Hematopoietic multipotent progenitor cell treated with erythropoietin and hydrocortisone succinate and interleukin-3 and kit ligand, for 4 days (in vitro differentiated cells): ENCODE measurements at places on chromosomes 16 and 17.

GRCh38 chr17:42655528-42655927 is 3.6 kb upstream of the TUBG2 start:
- DNase-seq: no peak

- no peak for DNase-seq
Observed at GRCh38 chr17:7835814-7836595, 2.0 kb downstream of the KDM6B start.

DNA sequence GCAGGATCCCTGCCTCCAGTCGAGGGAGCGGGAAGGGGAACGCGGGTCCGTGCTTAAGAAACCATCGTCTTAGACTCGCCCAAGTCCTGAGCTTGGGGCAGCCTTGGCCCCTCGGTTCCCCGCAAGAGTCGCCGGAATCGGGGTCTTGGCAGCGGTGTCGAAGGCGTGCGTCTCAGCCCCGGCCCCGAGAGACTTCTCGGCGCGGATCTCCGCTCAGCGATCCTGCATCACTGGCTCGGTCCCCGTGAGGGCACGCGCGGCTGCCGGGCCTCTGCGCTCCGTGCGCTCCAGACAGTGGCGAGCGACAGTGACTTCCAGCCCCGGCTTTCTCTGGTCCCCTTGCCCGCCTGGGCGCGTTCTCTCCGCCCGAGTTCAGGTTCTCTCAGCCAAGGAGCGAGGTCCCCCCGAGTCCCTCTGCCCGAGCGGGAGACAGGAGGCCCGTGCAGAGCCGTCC is 380 bp downstream of the HS3ST3A1 start:
- peak; percentile 13 for DNase-seq

DNA sequence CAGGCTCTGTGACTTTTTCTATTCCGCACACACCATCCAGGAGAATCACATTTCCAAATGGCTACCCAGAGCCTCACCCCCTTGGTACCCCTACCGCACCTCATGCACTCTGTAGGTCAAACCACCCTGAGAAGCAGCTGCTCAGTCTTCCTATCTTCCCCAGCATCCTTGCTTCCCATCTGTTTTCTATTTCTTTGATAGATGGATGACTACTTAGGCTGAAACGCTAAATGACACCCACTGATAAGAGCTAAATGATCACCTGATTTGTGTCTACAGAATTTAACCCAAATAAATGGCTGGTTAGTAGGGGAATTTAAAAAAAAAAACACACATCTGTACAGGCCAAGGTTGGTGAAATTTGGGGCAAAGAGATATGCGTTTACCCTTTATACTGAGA is 17.6 kb upstream of the COX10 start:
- DNase-seq: no peak

GRCh38 chr17:74325743-74326379 is at the start of gene KIF19:
TSS of gene KIF19 (plus strand) at chr17:74326226. CDS start at chr17:74326350, 124 bp downstream.
- DNase-seq: peak; percentile 80

DNA sequence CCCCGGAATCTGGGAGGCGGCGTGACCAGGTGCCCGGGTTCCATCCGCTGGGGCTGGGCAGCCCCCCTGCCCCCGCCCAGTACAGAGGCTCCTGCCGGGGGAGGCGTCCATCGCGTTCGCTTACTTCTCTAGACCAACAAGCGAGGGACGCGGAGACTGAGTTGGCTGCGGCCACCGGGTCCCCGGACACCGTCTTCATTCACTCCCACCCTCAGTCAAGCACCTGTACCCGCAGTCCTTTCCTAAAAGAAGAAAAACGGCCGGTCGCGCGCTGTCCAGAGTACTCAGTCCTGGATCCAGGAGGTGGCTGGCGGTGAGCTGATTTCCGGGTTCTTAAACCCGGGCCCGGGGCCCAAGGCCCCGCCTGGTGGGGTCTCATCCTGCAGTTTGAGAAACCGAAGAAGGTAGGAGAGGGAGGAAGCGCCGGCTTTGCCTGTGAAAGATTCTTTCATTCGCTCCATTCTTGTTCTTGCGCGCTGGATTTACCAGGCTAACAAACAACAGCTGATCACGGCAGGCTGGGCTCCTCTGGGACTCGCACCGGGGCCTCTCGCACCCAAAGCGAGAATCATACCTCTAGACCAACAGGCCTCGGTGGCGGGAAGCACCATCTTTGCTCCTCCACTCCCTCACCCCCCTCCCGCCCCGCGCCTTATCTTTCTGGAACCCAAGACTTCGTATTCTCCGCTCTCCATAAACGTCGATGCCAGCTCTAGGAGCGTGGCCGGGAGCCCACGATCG is 17.4 kb upstream of the OR1F1 start:
- DNase-seq: peak; percentile 31

GRCh38 chr16:77761204-77761603 is 27.2 kb upstream of the VAT1L start:
- DNase-seq: no peak

DNA sequence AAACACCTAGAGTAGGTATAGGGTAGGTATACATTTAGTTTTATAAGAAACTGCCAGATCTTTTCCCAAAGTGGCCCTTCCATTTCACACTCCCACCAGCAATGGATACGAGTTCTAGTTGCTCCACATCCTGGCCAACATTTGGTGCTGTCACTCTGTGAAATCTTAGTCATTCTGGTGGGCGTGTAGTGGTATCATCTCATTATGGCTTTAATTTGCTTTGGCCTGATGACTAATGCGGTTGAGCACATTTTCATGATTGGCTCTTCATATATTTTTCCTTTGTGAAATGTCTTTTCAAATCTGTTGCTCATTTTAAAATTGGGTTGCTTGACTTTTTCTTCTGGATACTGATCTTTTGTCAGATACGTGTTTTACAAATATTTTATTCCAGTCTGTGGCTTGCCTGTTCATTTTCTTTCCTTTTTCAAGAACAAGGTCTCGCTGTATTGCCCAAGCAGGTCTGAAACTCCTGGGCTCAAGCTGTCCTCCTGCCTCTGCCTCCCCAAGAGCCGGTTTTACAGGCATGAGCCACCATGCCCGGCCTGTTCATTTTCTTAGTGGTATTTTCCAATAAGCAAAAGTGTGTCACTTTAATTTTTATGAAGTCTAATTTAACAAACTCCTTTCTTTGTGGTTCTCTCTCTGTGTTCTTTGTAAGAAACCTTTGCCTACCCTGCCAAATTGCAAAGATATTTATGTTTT is 192.4 kb downstream of the SEC14L1 start:
- DNase-seq: peak; percentile 38

GRCh38 chr17:40777971-40778370 is 4.4 kb downstream of the KRT27 start:
- no peak for DNase-seq

GRCh38 chr17:82944990-82945389 is 105.2 kb upstream of the ZNF750 start:
- DNase-seq: peak; percentile 22

DNA sequence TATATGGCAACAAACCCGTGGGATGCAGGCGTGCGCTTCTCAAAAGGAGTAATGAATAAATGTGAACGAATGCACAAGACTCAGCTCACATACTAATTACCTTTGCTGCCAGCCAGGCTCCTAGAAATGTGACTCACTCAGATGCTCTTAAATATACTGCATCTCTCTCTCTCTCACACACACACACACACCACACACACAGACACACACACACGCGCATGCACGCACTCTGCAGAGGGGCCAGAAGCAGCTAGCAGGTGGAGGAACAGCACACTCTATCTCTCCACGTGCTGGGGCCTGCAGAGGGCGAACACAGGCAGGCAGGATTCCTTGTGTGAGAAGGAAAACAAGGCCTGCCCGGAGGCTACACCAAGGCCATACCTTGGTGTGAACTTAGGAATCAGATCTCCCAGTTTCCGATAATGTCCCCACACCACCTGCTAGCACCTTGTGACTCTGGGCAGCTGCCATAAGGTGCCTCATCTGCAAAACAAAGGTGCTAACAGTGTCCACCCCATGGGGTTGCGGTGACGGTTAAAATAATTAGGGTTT is 5.3 kb downstream of the GPRC5B start:
- DNase-seq: no peak

GRCh38 chr17:68034452-68034776 is 1.1 kb upstream of the KPNA2 start:
- no peak for DNase-seq

GRCh38 chr16:52561910-52562741 is 15.2 kb upstream of the TOX3 start:
- DNase-seq: no peak

- DNase-seq: no peak
Observed at GRCh38 chr16:67016143-67016542, 12.8 kb upstream of the CBFB start.

DNA sequence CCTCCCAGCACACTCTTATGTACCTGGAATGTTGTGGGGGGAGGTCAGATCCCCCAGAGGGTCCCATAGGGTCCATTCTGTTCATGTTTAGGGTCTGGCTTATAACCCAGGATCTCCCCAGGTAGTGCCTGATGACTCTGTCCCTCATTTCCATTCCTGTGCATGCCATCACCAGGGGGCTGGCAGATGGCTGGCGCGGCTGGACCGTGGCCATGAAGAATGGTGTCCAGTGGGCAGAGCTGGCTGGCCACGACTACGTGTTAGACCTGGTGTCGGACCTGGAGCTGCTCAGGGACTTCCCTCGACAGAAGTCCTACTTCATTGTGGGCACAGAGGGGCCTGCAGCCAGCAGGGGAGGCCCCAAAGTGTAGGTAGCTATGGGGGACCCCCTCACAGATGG is 35.0 kb upstream of the ALKBH5 start:
- no peak for DNase-seq

GRCh38 chr17:42288803-42289610 is 709 bp downstream of the STAT5A start:
- DNase-seq: peak; percentile 87

- DNase-seq: no peak
Observed at GRCh38 chr16:62404842-62405611, 368.8 kb upstream of the CDH8 start.

DNA sequence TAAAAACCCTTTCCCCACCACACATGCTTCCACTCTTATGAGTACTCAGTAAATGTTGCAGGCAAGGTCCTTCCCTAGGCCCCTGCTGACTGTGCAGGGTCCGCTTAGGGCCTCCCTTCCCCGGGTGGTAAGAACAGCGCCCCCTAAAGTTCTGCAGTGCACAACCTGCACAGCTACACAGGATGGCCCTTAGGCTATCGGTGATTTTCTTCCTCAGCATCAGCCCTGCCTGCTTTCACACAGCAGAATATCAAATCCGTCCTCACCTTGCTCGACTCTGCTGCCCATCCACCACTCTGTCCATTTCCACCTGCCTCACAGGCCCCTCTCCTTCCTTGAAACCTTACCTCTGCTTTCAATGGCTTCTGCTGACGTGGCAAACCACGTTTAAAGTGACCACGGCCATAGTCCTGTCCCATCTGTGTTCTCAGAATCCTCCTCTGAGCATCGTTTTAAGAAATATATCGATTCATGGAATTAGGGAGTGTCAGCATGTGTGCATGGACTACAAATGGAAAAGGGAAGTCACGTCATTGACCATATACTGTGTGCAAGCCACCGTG is 51.4 kb upstream of the TMEM132E start:
- peak; percentile 20 for DNase-seq

GRCh38 chr16:20308801-20309590 is 18.3 kb downstream of the GP2 start:
- no peak for DNase-seq

DNA sequence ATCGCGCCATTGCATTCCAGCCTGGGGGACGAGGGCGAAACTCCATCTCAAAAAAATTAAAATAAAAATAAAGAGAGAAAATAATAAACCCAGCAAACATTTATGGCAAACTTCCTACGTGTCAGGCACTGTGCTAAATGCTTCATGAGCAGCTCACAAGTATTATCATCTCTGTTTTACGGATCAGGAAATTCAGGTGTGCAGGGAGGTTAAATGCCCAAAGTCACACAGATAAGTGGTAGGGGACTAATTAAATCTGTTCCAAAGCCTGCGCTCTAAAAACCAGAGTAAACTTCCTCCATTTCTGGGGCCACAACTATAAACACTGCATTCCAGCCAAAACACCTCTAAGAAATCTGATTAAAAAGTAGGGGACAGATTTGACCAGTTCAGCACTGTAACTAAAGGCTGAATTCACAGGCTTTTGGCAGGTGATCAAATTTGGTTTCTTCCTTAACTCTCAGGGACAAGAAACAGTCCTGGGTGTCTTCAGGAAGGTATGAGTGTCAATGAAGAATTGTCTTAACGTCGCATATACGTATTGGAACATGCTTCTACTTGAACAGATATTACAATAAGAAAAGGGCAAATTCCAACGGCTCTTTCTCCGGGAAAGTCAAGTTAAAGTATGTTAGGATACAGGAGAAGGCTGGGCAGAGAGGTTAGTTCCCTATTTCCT is 996 bp downstream of the STRADA start:
- DNase-seq: peak; percentile 27

DNA sequence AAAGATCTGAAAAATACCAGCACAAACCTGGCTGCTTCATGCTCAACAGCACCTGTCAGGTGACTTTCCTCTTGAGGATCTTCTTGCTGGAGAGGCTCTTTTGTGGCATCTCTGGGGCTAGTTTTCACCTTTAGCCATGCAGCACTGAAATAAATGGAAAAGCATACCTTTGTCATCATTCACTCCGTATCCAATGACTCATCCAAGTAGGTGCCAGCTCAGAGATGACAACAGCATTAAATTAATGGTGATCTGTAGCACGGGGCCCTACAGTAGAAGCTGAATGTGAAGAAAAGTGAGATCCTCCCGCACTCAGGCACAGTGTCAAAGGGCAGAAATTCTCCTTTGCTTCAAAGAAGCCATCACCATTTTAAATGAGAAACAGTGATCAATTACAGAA is 32.2 kb downstream of the KIAA0753 start:
- DNase-seq: no peak

DNA sequence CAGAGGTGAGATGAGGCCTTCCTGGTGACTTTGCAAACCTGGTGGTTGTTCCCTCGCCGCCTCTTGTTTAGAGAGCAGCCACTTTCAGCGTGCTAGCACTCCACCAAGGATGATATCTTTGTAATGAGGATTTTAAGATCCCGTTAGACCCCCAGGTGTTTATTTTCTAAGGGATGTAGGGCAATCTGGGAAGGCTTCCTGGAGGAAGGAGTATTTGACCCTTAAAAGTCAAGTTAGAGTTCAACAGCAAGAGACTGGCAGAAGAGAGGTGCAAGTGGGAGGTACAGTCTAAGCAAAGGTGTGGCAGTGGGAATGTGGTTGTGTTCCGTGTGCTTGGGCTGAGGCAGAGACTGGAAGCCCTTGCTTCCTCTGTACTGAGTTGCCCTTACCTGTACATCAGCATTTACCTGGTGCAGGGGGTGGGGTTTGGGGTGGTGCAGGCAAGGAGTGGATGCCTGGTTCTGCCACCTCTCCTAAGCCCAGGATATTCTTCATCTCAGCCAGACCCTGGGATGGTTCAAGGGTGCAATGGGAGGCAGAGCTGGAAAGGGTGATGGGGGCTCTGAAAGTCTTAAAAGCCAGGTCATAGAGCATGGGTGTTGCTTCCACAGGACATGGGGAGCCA is 83.6 kb downstream of the SDR42E1 start:
- DNase-seq: no peak
